ENCODE measurements at places on chromosomes 1 and 21.

DNA sequence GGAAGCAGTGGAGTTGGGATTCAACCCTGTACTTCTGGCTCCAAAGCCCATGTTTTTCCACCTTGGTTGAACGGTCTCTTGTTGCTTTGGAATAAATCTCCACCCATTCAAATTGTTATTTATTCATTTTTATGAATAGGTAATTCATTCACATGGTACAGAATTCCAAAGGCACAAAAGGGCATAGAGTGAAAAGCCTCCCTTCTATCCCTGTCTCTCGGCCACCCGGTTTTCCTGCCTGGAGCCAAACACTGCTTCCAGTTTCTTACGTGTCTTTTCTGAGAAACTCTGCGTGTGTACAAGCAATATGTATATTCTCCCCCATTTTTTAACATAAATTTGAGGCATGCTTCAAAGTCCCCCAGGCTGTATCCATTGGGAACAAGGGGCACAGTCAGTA lies 3.9 kb downstream of the EXTL1 start:
- DNase-seq = no peak

DNA sequence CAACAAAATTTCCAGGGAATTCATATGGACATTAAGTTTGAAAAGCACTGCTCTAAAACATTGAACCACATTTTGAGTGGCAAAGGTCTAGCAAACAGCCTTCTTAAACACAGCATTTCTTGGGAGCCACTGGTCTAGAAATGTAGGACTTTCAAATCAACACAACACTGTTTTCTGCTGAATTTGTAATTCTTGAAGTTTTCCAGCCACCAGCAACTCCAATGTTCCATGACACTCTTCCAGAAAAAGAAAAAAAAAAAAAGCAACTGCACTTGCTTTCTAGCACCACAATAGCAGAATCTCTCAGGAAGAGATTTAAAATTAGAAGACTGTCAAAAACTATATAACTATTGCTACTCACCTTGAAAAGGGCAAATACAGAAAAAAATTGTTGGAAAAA lies 4.5 kb downstream of the SYDE2 start:
- no peak for DNase-seq

- no peak for DNase-seq
These were observed 39.9 kb downstream of the ZBTB17 start for GRCh38 chr1:15936025-15936424.

DNA sequence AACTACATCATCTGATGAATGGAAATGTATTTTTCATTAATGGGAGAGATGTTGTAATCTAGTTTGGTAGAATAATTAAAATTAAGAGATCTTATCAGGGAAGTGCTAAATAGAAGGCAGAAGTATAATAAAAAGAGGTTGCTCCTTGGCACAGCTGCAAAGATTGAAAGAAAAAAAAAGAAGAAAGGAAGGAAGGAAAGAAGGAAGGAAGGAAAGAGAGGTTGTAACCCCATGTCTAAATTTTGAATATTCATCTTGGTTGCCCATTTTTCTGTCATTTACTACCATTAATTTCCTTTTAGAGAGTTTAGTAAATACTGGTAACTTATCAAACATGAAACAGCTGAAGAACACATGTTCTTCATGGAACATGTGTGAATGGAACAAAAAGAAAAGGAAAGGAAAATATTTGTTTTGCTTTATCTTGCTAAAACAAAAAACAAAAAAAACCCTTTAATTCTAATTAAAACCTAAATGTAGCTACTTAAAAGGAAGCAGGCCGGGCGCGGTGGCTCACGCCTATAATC lies 10.5 kb upstream of the MDM4 start:
- no peak for DNase-seq

- no peak for DNase-seq
These were observed 23.3 kb downstream of the ABCB10 start for GRCh38 chr1:229535230-229535629.

GRCh38 chr1:214247501-214248041 lies 33.4 kb upstream of the SMYD2 start:
- no peak for DNase-seq
